ENCODE measurements at places on chromosomes 3 and 15.

DNA sequence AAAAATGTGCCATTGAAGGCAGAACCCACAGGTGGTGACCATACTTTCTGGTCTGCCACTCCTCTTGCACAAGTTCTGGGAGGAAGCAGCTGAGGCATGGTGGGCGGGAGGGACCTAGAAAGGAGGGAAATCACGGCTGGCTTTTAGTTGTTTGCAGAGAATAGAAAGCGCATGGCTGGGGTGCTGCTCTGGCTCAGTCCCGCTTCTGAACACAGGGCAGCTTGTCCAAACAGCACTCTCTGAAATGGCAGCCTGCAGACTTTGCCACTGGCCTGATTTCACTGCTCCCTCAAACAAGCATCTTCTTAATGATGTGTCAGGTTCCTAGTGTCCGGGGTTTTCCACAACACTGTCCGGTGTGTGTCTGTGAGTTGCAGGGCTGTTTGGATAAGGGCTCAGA lies 76.7 kb downstream of the AAGAB start:
- DNase-seq, result no peak

GRCh38 chr3:143627336-143627735 lies 220.9 kb downstream of the SLC9A9 start:
- no peak for DNase-seq

- DNase-seq, result no peak
Measured at GRCh38 chr15:45168286-45168685, 19.5 kb downstream of the SHF start.

- no peak for DNase-seq
Measured at GRCh38 chr15:62840526-62841268, 201.8 kb upstream of the TPM1 start.

DNA sequence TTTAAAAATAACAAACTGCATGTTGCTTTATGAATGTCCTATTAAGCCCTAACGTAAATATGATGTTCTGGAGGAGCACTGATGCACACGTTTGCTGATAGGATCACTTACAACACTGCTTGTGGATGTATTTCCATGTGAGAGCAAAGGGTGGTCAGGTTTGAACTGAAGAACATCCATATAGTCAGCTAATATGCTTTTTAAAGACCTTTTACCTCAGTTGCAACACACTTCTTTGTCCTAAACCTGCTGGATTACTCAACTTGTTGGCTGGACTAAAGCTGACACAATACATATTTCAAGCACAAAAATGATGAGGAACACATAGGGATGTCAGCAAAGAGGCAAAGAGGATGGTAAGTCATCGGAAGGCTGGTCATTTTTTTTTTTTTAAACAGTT lies 186.6 kb downstream of the TIGIT start:
- DNase-seq, result no peak

- no peak for DNase-seq
Measured at GRCh38 chr3:157065201-157065600, 94.7 kb downstream of the CCNL1 start.

GRCh38 chr15:35305946-35306345 lies 220.9 kb upstream of the NANOGP8 start:
- no peak for DNase-seq

GRCh38 chr3:183513046-183513706 lies 42.3 kb downstream of the KLHL6 start:
- no peak for DNase-seq

DNA sequence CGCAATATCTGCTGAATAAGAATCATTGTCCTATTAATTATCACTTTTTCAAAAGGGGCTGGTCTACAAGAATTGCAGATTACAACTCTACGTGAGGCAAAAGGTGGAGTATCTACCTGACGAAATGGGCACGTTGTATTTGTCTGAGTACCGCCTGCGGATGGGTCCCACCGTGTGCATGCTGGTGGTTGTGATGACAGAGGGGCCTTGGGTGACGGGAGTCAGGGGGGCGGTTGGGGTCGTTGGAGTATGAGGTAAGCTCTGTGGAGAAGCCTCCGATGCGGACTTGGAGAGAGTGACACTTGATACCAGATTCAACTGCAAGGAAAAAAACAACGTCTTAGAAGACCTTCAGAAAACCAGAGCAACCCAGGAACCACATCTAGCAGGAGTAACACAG lies 605.8 kb downstream of the FOXP1 start:
- no peak for DNase-seq

- DNase-seq, result no peak
Measured at GRCh38 chr3:184295771-184296170, 3.3 kb upstream of the PSMD2 start.

DNA sequence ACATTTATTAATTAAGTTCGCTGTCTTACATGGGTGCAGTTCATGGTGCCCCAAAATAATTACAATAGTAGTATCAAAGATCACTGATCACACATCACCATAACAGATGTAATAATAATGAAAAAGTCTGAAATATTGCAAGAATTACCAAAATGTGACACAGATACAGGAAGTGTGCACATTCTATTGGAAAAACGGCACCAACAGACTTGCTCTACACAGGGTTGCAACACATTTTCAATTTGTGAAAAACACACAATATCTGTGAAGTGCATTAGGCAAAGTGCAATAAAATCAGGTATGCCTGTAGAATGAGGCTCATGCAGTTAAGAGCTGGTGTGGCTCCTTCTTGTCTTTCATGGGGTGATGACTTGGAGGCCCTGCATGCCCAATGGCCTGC lies 265.8 kb downstream of the RPLP1 start:
- no peak for DNase-seq

- DNase-seq, result no peak
Measured at GRCh38 chr3:47984075-47984728, 32.0 kb downstream of the MAP4 start.

DNA sequence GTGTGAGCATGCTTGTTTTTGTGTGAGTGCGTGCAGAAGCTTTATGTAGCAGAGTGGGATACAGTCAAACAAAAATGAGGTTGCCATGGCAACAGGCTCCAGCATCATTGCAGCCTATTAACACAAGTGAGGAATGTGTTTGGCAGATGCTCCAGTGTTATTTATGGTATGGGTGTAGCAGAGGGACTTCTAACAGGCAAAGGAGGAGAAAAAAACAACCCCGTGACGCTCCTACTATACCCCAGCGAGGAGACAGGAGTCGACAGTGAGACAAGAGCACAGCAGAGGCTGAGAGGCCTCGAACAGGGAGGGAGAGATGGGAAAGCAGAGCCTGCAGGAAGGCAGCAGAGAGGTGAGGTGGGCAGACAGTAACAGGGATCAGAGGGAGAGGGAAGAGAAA lies 4.9 kb downstream of the ADCY5 start:
- DNase-seq, result no peak

DNA sequence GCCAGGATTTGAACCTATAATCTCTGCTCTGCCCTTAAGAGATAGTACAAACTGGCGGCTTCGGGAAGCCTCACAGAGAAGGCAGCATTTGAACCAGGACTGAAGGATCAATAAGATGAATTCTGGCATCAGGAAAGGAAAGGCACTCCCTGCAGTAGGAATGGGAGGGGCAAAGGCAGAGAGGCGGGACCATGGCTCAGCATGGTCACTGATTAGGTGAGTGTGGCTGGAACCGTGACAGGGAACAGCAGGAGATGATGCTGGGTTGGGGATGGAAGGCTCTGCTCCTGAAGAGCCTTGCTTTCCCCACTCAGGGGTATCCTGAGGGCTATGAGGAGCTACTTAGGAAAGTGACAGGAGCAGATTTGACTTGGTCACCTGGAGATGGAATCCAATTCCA lies 158.5 kb downstream of the FEZF2 start:
- DNase-seq, result no peak

DNA sequence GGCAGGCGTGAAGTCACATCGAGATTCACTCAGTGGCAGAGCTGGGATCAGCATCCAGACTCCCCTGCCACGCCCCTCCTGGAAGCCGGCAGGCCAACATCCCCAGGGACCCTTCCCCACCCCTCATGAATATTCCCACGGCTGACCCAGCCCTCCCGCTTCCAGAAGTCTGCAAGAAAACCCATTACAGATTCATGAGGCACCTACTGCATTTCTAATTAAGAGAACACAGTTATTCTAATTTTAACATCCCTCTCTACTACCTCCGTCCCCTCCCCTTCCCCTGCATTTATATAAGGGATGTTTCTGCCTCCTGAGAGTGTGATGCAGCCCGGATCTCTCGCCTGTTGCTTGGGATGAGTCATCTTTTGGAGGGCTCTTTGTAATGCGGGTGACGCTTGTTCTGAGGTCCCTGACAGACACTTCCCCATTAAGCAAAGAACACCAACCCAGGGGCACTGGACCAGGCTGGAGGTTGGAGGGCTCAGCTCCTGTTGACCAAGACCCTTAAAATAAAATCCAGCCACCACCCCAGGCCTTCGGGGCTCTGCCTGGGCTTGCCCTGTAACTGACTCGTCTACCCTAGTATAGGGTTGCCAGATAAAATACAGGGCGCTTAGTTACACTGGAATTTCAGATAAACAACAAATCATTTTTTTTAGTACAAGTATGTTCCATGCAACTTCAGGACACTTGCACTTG lies 118.7 kb downstream of the NUP210 start:
- DNase-seq, result no peak

DNA sequence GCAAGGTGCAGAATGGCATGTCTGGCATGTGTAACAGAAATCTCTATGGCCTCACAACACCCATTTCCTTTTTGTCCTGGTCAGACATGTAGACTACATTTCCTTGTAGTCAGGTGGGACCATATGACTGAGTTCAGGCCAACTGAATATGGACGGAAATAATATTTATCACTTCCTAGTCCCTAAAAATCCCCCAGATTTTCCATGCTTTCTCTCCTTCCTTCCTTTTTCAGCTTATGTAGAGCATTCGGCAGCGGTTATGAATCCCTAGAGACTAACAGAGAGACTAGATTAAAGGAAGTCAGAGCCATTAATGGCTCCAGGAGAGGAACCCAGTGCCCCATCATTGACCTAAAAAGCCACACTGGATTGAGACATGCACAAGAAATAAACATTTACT lies 35.8 kb downstream of the SLC9A9 start:
- DNase-seq, result no peak

- no peak for DNase-seq
Measured at GRCh38 chr3:106332129-106332528, 463.3 kb upstream of the CBLB start.

DNA sequence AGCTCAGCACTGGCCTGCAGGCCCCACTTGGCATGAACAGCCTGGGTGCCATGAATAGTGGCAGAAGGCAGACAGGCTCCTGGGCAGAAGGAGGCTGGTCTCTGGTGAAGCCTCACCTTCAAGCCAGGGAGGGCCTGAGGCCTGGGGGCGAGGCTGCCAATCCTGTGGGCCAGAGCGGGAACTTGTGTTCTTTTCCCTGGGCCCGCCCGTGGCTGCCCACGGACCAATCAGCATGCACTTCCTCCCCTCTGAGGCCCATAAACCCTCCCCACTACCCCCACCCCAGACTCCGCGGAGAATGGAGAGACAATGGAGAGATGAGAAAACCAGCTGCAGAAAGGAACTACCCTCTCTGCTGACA lies 283.8 kb upstream of the ROBO1 start:
- no peak for DNase-seq

- no peak for DNase-seq
Measured at GRCh38 chr3:136336329-136337100, 86.4 kb downstream of the PCCB start.

DNA sequence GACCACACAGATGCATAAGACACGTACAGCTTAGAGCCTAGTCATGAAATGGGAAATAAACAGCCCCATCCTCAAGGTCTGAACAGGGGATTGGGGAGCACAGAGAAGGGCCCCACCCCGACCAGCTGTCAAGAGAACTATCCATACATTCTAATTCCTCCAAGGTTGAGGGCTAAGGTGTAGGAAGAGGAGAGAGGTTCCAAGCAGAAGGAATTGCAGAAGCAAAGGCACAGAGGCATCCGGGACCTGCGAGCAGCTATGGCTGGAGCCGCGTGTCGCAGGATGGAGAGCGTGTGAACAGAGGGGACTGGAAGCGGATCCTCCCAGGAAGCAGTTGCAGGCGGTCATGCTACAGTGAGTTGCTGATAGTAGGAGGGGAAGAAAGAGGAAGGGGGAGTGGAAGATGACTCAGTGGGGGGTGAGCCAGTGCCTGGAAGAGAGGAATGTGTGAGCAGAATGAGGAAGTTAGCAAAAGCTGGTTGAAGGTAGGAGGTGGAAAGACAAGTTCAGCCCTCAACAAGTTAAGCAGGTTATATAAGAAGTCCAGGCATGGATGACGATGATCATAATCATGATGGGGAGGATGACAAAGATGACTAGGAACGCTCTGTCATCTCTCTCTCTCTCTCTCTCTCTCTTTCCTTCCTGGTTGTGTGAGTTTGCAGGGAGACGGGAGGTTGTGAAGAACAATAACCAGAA lies 89.7 kb downstream of the LIPC start:
- no peak for DNase-seq

GRCh38 chr3:126713199-126713598 lies 9.2 kb downstream of the CHCHD6 start:
- no peak for DNase-seq

- no peak for DNase-seq
Measured at GRCh38 chr15:24943361-24943760, 11.4 kb upstream of the SNRPN start.

- no peak for DNase-seq
Measured at GRCh38 chr3:112539825-112540650, 21.7 kb downstream of the ATG3 start.

DNA sequence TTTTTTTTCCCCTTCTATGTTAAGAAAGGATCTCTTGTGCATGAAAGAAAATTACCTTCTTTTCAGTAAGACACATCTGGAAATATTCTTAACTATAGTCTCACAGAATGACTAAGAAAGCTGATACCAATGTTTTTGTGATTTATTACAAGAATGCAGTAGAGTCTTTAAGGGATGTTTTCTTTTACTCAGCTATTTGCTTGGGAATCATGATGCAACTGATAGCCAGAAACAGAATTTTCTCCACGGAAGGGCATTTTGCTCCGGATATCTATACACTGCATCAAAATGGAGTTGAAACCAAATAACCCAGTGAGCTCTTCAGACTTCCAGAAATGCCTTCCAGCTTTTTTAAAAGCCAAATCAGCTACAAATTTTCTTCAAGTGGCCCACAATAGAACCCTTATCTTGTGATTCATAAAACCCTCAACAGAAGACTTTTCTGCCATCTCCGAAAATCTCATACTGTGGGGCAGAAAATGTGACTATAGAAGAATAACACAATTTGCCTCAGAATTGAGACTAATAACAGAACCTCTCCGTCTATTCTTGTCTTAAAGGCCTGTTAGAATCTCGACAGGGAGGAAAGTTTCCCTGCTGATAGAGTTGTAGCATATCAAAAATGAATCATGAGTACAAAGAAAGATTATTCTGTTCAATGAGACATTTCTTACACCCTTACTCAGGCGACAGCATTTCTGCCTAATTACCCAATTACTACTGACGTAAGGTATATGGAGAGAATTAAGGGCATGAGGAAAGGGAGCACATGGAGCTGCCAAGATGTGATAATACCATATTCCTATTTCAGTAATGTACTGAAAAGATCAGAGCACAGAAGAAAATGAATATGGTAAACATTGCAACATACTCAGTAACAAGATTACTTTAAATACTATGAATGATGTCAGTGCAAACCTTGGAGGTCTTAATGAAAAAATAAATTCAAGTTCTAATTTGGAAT lies 900.1 kb downstream of the ROBO1 start:
- DNase-seq, result no peak

- no peak for DNase-seq
Measured at GRCh38 chr3:58144478-58145325, 66.1 kb downstream of the DNASE1L3 start.

Measured in NCI-H1048 (cell line).